C1 segment of cervical spinal cord (tissue), 14 donors: ENCODE measurements at places on chromosomes 3 and 15.

- DNase-seq, result no peak
Measured at GRCh38 chr15:77715051-77715450, 82.3 kb upstream of the LINGO1 start.

DNA sequence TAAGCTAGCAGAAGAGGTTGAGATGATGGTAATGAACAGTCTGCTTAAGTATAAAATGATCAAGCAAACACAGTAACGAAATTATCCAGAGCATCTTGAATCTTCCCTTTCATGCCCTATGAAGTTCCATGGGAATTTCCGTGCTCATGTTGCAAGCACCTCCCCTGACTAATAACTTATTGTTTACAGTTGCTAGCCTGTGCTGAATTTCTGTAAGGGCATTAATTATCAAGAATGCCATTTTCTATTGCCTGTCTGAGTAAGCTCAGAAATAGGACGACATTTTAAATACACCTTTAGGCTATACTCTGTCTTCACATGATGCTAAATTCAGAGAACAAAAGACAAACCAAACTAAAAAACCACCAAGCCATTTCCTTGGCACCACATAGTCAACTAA is 257.5 kb upstream of the LRTM1 start:
- no peak for DNase-seq

DNA sequence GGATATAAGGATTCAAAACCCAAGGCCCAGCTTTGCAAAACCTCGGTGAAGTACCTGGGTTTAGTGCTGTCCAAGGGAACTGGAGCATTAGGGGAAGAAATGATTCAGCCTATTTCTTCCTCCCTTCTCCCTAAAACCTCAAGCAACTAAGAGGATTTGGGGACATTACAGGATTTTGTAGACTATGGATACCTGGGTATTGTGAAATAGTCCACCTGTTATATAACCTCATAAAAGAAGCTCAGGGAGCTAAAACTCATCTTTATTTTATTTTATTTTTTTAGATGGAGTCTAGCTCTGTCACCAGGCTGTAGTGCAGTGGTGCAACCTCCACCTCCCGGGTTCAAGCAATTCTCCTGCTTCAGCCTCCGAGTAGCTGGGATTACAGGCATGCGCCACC is 8.7 kb upstream of the SMCO1 start:
- DNase-seq, result no peak

DNA sequence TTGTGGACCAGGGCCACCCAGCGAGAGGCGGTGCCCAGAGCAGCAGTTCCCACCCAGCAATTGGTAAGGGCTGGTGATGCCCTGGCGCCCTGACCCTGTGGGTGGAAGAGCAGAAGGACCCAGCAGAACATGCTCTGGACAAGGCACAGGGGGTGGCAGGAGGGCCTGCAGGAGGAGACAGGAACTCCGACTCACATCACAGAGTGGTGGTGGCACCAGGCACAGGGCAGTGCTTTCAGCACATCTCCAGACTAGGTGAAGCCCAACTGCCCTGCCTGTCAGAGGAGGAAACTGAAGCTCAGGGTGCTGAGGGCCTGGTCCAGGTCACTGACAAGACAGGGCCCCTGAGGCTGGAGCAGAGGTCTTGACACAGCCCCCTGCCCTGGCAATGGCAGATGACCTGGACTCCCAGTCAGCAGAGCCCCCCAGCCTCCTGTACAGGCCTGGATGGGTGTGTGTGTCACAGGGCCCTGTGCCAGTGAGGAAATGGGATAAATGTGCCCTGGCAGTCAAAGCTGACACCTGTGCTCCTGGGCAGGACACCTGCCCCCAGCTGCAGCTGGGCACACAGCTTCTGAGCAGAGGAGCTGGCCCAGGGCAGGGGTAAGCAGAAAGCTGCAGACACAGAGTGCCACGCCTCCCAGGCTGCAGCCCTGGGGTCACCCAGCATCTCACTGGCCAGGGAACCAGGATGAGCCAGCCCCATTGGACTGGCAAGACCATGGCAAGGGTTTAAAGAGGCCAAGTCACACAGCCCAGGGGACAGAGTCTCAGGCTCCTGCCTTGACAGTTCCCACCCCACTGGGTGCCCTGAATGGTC is 11.4 kb downstream of the KLF15 start:
- no peak for DNase-seq

GRCh38 chr3:114214542-114215341 is 22.6 kb downstream of the ZNF80 start:
- no peak for DNase-seq

DNA sequence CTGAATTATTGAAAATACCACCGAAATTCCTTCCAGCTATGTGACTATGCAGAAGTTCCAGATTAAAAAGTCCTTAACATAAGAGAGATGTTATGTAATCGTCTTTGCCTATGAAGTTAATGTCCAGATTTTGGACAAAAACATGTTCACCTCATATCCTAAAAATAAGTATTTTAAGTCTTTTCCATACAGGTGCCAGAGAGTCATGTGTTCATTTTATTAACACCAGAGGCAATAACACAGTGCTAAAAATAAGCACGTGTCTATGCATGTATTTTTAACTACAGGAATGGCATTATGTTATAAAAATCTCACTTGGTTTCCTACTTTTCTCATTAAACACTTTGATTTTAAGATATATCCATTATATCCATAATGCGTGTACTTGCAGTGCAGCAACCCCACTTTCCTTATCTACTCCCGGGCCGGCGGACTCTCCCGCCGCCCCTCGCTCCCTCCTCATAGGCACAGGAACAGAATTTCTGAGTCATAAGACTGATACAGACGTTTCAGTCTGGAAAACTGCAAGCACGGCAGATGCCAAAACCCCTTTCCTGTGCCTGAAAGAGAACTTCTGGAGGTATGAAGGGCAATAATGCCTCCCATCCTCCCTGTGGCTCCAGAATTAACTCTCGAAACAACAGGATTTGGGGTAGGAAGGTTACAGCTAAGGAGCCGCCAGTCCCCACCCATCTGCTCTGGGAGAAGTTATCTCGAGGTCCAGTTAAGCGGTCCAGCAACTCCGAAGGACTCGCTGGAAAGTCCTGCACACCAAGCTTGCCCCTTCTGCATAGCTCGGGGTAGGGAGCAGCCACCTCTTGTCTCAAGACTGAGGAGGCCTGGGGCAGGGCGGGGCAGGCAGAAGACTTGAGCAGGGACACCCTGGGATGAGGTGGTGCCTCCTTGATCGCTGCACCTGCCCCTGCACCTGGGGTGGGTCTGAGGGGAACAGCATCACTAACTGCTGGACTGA is 22.3 kb upstream of the PSTPIP1 start:
- DNase-seq, result no peak

GRCh38 chr3:14208977-14209394 is 30.4 kb downstream of the LSM3 start:
- no peak for DNase-seq

GRCh38 chr3:129329858-129330257 is 51.2 kb downstream of the HMCES start:
- no peak for DNase-seq

GRCh38 chr15:31561156-31561555 is 234.5 kb downstream of the KLF13 start:
- no peak for DNase-seq

GRCh38 chr3:188468196-188468595 is 314.2 kb downstream of the LPP start:
- DNase-seq, result no peak

DNA sequence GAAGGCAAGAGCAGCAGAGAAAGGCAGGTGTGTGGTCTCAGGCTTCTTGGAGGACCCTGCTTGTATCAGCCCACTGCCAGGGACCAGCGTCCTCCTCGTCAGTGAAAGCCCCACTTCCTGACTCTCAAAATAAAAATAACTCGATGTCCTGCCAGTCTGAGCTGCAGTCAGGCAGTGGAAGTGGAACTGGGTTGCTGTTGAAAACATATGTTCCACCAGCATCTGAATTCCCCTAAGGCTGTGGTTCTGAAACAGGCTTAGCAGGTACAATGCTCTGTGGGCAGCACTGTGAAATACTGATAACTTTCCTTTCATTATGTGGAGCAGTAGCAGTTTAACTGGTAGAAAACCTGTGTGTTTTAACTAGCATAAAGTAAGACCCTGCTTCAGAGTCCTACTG is 121.6 kb upstream of the EIF1B start:
- no peak for DNase-seq

- no peak for DNase-seq
Measured at GRCh38 chr15:78437107-78437761, 782 bp upstream of the IREB2 start.

- DNase-seq, result no peak
Measured at GRCh38 chr3:183962807-183963206, 54.9 kb downstream of the ABCC5 start.

DNA sequence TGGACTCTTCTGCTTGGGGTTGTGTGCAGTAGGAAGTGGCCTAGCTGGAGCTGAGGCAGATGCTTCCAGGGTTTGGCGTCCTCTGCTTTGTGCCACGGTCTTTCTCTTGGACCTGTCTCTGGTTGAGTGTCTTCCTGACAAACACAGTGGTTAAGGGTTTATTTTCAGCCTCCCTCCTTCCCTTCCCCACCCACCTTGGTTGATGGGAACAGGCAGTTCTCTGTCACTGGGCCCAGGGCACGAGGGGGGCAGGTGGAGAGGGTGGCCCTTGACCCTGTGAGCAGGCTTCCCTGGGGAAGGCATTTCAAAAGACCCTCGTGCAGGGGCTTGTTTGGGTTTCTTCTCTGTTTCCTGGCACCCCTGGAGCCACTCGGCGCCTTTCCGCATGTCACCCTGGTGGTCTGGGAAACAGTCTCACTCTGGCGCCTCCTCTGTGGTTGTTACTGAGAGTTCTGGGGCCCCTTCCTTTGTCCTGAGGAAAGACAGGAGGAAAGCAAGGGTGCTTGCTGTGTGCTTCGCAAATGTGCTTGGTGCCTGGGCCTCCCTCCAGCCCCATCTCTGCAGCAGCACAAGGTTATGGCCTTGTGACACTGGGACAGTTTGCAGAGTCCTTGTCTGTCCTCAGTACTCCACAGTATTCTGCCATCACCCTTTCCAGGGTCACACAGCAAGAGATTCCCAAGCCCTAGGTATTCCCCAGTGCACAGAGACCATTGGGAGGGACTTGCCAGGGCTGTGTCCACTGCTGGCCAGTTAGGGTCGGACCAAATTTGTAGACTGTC is 10.3 kb upstream of the STAB1 start:
- DNase-seq, result no peak
